ENCODE measurements at places on chromosomes 2 and 18.

- no peak for DNase-seq
These were observed 278.0 kb upstream of the MGAT5 start for GRCh38 chr2:133975676-133976428.

- DNase-seq = no peak
These were observed 57.5 kb upstream of the ST8SIA5 start for GRCh38 chr18:46814399-46814798.

DNA sequence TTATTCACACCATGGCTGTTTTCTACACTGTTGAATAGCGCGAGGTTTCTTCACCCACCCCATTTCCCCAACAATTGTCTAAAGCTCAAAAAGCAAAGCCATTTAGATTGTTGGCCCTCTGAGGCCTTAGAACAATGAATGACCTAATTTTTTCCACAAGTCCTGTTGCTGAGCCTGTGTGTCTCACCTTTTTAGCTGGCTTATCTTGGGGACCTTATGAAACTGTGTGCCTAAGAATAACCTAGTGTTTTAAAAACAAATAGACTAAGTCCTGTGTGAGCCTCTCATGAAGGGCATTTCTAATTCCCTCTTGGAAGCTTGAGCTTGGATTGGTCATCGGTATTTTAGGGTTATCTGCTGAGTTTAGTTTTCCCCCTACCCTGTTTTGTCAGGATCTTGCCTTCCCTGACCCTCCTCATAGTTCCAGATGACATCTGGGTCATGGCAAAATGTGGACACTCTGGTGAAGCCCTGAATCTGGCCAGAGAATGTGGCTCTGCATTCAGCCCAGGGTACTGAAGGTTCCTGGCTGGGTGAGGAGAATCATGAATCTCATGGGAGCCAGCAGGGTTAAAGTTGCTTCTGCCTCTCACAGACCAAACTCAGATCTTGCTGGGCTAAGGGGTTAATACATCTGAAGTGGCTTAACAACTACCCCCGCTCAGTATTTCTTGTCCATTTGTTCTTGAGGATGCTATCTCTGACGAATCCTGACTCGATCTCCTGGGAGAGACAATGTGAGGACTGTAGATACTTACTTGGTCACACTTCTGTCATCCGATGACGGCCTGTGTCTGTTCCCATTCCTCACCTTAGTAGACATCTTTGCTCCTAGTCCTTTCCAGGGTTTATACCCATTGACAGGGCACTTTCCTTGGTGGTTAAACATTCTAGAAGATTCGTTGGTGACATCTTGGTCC is 104.2 kb upstream of the MAP4K3 start:
- DNase-seq = no peak

- no peak for DNase-seq
These were observed 61.3 kb upstream of the CRIM1 start for GRCh38 chr2:36294316-36294721.

- DNase-seq = no peak
These were observed 1109.7 kb downstream of the SOCS6 start for GRCh38 chr18:71398531-71398930.

GRCh38 chr2:188571543-188572303 is 280.0 kb downstream of the GULP1 start:
- DNase-seq = no peak

DNA sequence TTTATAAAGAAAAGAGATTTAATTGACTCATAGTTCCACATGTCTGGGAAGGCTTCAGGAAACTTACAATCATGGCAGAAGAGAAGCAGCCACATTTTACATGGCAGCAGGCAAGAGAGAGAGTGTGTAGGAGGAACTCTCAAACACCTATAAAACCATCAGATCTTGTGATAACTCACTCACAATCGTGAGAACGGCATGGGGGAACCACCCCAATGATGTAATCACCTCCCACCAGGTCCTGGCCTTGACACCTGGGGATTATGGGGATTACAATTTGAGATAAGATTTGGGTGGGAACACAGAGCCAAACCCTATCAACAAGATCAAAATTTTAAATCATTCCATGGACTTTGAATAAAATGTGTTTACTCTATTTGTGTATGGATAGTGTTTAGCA is 575.6 kb downstream of the ADCYAP1 start:
- no peak for DNase-seq

DNA sequence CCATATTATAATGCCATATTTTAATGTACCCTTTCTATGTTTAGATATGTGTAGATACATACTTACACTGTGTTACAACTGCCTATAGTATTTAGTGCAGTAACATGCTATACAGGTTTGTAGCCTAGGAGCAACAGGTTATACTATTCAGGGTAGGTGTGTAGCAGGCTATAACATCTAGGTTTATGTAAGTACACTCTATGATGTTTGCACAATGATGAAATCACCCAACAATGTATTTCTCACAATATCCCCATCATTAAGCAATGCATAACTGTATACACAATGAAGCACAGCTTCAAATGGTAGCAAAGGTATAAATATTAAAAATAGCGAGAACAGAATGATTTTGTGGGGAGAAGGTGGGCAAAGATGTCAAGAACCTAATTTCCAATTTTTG is 117.8 kb downstream of the DYM start:
- DNase-seq = no peak

DNA sequence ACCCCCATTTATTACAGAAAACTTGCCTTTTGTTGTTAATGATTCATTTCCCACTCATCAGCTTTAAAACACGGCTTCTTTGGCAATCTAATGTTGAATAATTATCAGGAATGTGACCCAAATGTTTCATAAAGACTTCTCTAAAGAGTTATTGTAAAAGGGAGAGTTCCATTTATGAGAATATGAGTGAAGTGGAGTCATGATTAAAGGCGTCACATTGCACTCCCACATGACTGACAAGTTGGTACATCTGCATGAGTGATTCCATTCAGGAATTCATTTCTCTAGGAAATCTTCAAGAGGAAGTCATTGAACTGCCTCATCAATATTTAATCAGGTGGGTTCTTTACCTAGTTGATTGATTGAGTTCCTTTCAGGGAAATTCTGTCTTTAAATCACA is 184.8 kb downstream of the LNPK start:
- no peak for DNase-seq

DNA sequence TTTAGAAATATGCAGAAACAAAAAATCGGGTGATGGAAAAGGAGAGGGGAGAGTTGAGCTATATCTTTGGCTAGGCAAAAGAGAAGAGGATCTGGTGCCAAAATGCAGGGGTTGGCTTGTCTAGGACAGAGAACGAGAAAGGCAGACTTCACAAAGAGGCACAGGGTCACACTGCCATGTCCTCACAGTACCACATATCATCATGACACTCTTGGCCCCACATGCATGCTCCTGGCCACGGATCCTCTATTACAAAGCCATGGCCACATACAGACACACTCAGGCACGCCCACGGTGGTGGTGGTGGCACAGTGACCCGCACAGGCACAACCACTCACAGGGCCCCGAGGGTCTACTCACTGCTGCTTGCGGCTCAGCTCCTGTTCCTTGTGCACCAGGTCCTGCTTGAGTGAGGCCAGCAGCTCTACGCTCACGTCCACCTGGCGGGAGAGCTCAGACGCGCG is 15.9 kb downstream of the FBXO41 start:
- DNase-seq = no peak

DNA sequence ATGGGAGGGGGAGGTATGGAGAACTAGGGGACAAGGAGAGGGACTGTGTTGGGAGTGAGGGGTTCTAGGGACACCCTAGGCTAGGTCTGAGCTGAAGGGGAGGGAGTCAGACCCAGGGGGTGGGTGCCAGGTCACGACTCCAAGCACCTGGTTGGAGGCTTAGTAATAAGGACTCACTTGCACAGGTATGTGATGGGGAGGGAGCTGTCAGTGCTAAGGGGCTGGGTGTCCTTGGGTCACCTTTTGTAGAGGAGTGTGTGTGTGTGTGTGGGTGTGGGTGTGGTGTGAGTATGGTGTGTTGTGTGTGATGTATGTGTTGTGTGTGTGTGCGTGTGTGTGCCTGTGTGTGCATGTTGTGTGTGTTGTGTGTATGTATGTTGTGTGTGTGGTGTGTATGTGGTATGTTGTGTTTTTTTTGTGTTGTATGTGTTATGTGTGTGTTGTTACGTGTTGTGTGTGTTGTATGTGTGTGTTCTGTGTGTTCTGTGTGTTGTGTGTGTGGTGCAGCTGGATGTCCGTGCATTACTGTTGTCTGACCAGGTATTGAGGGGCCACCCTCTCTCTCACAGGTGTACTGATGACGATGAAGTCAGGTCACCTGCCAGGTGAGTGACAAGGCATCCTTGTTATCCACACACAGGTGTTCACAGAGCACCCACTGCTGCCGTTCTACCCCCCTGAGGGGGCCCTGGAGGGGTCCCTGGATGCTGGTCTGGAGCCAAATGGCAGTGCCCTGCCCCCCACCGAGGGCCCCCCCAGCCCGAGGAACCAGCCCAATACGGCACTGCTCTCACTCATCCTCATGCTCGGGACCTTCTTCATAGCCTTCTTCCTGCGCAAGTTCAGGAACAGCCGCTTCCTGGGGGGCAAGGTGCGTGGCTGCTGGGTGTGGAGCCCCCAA is 9.8 kb downstream of the SLC4A3 start:
- no peak for DNase-seq

DNA sequence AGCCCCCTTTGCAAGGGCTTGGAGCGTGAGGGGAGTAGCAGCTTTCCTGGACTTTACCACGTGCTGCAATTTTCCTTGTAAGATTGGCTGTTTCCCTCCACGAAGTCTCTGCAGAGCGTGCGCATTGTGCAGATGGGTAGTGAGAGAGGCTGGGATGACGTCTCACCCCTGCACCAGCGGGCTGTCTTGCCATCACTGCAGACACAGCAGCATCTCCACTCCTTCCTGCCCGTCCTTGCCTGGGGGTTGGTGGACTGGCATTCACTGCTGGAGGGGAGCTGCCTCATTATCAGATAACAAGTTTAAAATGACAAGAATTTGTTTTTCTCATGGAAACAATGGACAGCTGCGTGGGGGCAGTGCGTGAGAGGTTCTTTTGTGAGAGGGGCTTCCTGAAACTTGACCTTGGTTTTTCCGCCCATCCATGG is 45.3 kb upstream of the HS6ST1 start:
- no peak for DNase-seq

GRCh38 chr2:72789241-72789640 is 36.6 kb downstream of the EXOC6B start:
- no peak for DNase-seq

- no peak for DNase-seq
These were observed 197.6 kb upstream of the CHST9 start for GRCh38 chr18:27382567-27383216.

- DNase-seq = no peak
These were observed 142.5 kb downstream of the PARD3B start for GRCh38 chr2:204687776-204688175.

GRCh38 chr2:48845684-48846083 is 90.2 kb upstream of the LHCGR start:
- DNase-seq = no peak

DNA sequence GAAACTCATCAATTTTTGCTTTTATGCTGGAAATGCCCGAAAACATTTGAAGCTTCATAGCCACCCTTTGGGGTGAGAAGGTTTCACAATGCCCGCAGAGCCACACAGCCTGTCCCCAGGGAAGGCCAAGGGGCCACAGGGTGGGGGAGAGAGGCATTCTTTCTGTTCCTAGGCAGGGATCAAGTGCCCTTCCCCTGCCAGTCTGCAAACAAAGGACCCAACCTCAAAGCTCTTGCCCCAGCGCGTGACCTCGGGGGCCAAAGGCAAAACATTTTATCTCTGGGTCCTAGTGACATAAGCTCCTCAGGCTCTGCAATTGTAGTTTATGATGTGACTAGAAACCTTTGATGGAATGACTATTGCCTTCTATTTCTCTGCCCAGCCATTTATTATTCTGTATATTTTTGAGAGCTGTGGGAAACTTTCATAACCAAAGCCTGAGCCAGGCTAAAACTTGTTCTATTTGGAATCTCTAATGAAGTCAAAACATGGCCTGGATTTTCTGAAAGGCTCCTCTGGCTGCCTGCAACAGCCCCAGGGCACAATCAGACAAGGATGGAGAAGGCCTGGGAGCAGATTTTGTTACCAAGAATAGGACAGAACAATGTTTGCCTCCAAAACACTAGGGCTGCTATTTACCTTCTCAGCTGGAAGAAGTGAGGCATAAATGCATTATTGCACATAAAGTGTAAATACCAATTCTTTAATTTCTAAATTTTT is 137.2 kb upstream of the KCTD1 start:
- DNase-seq = no peak

GRCh38 chr2:36451512-36451911 is 95.9 kb downstream of the CRIM1 start:
- DNase-seq = no peak

DNA sequence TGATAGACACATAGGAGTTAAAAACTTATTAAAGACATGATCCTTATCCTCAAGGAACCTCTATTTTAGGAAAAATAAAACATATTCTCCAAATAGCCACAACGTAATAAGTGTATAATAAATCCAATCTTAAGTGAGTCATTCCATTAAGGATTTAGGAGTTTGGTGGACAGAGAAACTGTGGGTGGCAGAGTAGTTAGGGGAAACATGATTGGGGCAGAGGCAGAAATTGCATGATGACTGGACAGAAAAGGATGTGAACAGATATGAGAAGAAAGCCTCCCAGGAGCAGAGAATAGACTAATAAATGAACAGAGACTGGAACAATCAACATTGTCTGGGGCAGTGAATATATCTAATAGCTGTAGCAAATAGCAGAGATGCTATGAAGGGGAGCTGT is 48.1 kb upstream of the SIGLEC15 start:
- DNase-seq = no peak

DNA sequence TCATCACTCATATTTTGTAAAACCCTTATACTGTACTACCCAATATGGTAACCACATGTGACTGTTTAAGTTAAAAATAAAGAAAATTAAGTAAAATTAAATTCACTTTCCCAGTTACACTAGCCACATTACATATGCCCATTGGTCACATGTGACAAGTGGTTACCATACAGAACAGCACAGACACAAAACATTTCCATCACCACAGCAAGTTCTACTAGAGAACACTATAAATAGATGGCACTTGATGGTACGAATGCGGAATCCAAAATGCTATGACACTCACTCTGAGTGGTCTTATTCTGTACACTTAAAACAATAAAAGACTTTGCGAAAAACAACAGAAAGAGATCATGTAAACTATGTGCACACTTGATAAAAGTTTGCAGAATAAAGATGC is 202.2 kb downstream of the PDE1A start:
- DNase-seq = no peak

DNA sequence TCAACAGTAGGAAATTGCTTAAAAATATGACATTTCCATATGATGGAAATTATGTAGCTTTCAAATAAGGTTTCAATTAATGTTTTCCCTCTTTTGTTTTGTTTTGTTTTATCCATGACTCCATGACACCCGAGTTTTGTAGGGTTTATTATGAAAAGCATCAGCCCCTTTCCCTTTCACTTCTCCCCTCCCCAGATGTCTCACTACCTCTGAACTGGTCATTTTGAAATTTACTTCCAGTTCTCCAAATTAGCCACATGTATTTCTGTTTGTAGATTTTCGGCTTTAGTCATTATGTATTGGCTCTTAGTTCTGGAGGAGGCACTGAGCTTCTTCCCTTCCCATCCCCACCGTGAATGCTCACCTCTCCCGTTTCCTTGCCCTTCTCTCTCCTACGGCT is 18.6 kb upstream of the VPS4B start:
- DNase-seq = peak; percentile 4

GRCh38 chr2:69026026-69026425 is 13.0 kb downstream of the ANTXR1 start:
- DNase-seq = no peak

- no peak for DNase-seq
These were observed 1.1 kb upstream of the TACR1 start for GRCh38 chr2:75200140-75201096.

- DNase-seq = no peak
These were observed 74.9 kb downstream of the SGPP2 start for GRCh38 chr2:222499226-222499625.

Data from SIG-M5 (cell line).